DND-41 (cell line): ENCODE measurements at places on chromosomes 7 and 10.

DNA sequence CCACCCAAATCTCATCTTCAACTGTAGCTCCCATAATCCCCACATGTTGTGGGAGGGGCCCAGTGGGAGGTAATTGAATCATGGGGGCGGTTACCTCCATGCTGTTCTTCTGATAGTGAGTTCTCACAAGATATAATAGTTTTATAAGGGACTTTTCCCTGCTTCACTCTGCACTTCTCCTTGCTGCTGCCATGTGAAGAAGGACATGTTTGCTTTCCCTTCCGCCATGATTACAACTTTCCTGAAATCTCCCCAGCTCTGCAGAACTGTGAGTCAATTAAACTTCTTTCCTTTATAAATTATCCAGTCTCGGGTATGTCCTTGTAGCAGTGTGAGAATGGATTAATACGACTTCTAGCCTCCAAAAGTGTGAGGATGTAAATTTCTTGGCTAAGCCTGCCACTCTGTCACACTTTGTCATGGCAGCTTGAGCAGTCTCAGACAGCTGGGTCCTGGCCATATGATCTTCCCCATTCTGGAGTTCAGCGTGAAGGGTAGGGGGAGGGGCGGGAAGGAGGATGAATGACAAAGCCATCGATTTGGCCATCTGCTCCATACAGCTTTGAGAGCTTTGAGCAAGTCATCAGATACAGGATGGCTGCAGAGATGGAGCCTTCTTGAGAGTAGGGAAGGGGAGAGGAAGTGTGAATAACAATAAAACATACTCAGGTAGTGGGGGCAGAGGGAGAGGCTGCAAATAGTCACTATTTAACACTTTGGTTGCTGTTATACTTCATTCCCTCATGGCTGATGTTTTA, 19.1 kb upstream of the INPP5F start:
- DNase-seq = no peak

GRCh38 chr7:124887247-124887646, 42.4 kb downstream of the POT1 start:
- DNase-seq = no peak

- no peak for DNase-seq
Observed at GRCh38 chr7:140678081-140678815, 5.5 kb downstream of the ADCK2 start.

GRCh38 chr7:93646538-93646937, 72.0 kb upstream of the CALCR start:
- no peak for DNase-seq
